ENCODE measurements at places on chromosomes 4 and X. TPM values are rescaled to one million over a fixed set of nuclear protein-coding genes. Genes with fewer than 3 reads are reported as not detected.

SPANXB1 gene
- total RNA-seq: not detected

SRD5A3 gene
- total RNA-seq: 9.7 TPM

RPS3A gene
- total RNA-seq: 1,734 TPM

NCAPG gene
- 102 TPM for total RNA-seq

PDLIM3 gene
- total RNA-seq: not detected

SULT1B1 gene
- total RNA-seq: 0.26 TPM

CFAP299 gene
- not detected for total RNA-seq

KLHL4 gene
- total RNA-seq: 0.23 TPM

TRIM75 gene
- not detected for total RNA-seq

LRP2BP gene
- 0.73 TPM for total RNA-seq

TMPRSS11A gene
- not detected for total RNA-seq

PDS5A gene
- total RNA-seq: 116 TPM

DCAF8L2 gene
- not detected for total RNA-seq
